ENCODE measurements at places on chromosomes 3 and 15.

DNA sequence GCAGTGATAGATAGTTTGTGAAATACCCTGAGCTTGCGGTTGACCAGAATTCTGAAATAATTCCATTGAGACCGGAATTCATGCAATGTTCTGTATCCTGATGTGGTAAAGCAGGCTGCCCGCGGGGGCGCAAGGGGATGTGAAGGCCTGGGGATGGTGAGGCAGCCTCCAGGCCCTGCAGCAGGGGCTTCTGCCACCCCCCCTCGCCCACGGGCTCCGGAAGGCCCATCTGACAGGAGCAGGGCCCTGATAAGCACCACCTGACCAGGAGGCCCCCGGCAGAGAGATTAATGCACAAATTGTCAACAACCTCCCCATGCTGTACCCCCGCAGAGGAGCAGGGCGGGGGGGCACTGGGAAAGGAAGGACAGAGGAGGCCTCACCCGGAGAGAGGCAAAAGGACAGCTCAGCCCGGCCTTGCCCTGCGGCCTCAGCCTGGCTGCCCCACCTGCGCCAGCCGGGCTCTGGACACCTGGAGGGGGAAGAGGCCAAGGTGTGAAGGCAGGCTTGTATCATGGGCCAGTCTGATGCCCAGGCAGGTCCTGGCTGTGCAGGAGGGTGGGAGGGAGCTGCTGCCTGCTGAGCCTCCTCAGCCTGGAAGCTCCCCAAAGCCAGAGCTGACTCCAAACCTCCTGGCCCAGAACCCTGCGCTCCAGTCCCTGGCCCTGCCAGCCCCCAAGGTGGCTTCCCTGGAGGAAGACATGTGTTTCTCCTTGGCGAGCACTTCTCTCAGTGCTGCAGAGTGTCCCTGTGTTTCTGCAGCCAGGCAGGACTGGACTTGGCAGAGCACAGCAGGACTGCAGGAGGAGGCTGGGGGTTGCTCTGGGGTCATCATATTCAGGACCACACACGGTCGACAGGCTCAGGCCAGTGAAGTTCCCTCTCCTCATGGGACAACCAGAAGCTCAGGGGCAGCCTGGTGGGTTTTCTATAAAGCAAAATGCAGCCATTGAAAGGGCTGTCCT, 46.5 kb downstream of the RPN1 start:
- DNase-seq = no peak

DNA sequence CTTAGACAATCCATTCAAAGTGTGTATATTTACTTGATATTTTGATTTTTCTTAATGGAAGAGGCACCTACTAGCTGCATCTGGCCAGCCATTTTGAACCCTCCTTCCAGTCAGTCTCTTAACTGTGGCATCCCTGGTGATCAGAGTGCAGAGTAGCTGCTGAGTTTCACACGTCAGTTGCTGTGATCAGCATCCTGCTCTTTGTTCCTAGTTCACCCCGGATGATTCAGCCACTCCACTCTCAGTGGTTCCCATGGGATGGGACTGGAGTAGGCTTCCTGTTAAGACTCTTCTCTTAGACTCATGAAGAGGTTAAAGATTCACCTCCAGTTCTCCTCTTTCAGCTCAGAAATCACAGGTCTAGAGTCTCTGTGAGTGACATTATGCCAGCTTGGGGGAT, 75.8 kb downstream of the STXBP5L start:
- no peak for DNase-seq

GRCh38 chr15:52653431-52653964, 25.7 kb downstream of the ATOSA start:
- DNase-seq = no peak

- no peak for DNase-seq
Observed at GRCh38 chr3:111762537-111762936, 96.5 kb upstream of the PHLDB2 start.

DNA sequence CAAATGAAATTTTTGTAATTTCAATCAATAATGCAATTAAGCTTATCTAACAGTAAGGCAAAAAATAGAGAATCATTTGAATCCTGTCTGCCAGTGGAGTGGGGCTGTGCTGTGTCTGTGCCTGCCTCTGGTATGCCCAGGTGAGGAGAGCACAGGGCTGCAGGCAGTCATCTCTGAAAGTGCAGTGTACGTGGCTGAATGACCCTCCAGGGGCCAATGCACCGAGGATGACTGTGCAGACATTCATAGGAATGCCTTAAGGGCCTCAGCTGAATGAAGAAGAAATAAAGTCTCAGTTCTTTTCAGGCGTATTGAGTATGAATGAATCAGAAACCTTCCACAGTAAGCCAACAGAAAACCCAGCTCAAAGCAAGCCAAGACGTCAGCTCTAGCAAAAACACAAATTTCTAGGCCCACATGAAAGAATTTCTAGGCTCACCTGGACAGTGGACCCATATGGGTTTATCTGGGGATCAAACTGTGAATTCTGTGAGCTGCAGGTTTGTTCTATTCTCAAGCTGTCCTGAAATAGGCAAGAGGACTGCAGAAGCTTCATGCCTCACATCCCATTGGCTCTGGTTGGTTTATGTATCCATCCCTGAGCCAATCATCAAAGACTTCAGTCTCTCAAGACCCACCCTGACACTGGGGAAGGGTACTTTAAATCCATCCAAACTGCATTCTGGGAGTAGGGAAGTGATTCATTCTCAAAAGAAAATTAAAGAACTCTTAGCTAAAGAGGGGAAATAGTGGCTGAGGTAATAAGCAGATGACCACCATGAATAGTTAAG, 123.4 kb downstream of the SSR3 start:
- no peak for DNase-seq

DNA sequence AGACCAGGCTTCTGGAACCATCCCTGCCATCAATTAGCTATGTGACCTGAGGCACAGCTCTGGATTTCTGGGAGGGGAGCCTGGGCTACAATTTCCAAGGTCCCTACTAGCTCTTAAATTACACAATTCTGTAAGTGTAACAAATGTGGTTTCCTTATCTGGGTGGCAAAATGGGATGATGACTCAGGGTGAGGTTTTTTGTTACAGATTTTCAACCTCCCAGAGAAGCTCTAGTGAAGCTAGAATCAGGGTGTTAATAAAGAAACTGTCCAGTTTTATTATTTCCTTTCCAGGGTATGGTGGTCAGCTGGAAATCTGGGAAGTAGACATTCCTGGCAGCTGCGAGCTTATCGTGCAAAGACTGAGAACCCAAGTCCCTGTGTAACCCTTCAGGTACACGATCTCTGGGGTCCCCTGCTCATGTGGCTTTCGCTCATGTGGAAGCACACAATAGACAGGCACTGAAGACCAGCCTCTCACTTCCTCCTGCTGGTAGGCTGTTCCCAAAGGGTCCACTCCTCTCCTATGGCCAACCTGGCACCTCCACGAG, 7.3 kb downstream of the RAB27A start:
- no peak for DNase-seq

DNA sequence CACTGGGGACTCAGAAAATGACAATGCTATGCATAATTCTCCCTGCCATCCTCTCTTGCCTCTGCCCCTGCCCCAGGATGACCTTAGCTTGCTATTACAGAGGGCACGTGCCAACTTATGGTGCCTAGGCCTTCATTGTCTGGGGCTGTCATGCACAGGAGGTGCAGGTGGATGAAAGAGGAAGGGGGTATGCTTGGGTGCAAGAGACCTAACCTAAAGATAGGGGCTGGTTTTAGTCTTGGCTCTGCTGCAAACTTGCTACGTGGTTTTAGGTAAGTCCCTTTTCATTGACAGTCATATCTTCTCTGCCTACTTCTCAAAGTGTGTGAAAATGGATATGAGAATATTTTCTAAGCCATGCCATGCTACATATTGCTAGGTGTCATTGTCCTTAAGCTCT, 161.3 kb downstream of the EPHB1 start:
- DNase-seq = no peak

GRCh38 chr3:134326126-134326525, 48.1 kb downstream of the AMOTL2 start:
- DNase-seq = no peak

GRCh38 chr15:99645951-99646350, 80.2 kb downstream of the MEF2A start:
- no peak for DNase-seq

GRCh38 chr15:85019815-85020590, 38.3 kb downstream of the PDE8A start:
- DNase-seq = no peak

- DNase-seq = no peak
Observed at GRCh38 chr3:25582242-25582641, 82.5 kb downstream of the TOP2B start.

DNA sequence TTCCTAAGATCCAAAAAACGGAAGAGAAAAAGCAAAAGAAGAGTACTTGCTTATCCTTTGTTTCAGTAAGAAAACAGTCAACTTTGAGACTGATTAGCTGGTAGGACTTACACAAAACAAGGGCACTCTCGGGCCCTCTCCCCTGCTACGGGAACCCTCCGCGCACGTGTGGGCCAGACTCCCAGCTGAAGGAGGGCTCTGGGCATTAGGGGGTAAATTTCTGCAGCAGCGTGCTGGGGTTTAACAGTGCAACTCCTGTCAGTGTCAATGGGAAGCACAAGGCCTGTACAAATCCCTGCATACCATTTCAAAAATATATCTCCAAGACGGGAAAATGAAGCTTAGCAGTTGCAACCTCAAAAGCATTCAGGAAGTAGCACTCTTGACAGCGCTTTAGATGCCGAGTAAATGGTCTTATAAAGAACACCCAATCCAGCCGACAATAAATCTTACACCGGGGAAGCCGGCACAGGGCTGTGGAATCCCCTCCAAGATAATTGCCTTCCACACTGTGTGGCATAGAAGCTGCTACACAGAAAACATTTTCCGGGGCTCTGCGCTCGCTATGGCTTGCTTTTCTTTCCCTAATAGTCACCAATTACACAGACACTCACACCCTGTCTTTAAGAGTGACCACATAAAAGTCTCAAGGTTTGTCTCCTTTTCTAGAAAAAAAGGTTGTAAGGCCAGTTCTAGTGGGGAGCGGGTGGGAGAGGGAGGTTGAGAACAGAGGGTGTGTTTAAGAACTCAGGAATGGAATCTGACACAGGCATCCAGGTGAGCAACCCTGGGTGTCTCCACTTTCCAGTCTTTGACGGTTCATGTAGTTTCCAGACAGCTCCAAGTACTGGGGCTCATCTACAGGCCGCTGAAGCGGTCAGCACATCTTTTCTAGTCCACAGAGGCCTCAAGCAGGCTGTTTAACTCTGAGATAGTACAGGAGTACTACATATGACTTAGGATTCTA, 512.7 kb downstream of the FOXP1 start:
- DNase-seq = no peak

DNA sequence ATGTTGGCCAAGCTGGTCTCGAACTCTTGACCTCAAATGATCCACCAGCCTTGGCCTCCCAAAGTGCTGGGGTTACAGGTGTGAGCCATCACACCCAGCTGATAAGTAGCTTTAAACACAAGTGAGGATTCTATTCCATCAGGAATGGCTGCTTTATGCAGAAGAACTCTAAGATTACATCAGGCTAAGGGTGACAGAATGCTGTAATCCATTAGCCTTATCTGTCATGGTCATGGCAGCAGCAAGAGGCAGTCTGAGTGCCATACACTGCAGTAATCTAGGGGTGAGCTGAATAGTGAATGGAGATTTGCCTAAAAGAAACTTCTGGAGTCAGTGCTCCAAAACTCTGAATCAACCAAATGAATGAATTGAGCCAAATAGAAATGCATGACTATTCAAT, 39.6 kb downstream of the LIPC start:
- DNase-seq = no peak

GRCh38 chr15:99492716-99493115, 73.1 kb upstream of the MEF2A start:
- DNase-seq = no peak

- no peak for DNase-seq
Observed at GRCh38 chr15:89404023-89404422, 69.4 kb upstream of the POLG start.

DNA sequence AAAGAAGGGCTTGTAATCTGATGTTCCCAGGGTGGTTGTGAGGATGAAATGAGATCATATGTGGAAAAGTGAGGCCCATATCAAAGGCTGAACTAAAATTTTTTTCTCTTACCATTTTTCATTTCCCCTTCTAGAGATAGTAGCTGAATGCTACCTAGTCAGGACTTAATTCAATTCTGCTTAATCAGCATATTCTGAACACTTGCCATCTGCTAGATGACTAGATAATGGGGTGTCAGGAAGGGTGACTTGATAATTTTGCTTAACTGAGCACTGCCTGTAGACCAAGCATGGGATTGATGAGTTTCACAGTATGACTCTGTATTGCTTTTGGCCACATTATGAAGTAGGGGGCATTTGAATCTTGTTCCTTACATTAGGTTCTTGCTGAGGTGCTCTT, 136.2 kb downstream of the CHST2 start:
- no peak for DNase-seq

GRCh38 chr3:143605233-143605950, 242.9 kb downstream of the SLC9A9 start:
- DNase-seq = no peak

DNA sequence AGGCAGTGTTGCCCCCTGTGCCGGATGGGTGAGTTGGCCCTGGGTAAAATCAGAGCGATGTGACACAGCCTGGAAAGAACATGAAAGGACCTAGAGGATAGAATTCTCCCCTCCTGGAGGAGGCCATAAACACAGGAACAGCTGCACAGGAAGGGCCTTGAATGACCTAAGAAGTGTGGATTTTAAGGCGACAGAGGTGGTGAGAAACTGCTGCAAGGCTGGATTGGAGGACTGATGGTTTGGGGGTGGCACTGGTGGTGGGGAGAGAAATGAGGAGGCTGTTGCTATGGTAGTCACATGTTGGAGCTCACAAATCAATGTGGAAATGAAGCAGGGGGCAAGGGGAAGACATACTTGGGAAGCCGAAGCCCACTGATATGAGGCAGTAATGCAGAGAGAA, 13.8 kb downstream of the XIRP1 start:
- DNase-seq = no peak

GRCh38 chr3:151838574-151839312, 24.8 kb downstream of the AADAC start:
- DNase-seq = no peak

- no peak for DNase-seq
Observed at GRCh38 chr15:40069178-40070165, 30.5 kb upstream of the SRP14 start.

DNA sequence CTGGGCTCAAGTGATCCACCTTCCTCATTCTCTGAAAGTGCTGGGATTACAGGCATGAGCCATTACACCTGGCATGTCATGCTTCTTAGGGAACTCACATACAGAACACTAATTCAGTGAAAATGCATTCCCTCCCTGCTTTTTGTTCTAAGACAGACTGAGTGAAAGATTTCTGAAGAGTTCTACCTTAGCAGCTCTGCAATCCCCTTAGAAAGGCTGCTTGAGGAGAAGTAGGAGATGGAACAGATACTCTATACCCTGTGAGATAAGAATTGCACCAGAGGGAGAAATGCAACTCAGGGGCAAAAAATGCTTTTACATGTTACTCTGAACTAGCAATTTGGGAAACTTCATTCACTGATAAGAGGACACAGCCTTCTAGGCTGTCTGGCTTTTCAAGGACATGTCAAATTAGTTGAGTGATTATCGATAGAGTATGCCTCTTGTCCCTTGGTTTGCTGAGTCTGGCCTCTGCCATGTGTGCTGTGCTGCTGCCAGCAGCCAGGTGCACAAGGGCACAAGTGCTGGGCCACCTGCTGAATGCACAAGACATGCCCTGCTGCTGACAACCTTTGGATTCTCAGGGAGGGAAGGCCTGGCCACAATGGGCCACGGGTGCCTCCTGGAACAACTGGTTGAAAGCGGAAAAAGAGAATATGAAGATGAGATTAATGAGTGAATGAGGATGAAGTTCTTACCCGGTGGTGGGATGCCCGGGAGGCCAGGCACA, 17.8 kb downstream of the UQCC5 start:
- DNase-seq = no peak
